ENCODE measurements at places on chromosomes 12 and 14.
A peak's percentile ranks its signal among the peaks of the same experiment; 100 is the strongest.

DNA sequence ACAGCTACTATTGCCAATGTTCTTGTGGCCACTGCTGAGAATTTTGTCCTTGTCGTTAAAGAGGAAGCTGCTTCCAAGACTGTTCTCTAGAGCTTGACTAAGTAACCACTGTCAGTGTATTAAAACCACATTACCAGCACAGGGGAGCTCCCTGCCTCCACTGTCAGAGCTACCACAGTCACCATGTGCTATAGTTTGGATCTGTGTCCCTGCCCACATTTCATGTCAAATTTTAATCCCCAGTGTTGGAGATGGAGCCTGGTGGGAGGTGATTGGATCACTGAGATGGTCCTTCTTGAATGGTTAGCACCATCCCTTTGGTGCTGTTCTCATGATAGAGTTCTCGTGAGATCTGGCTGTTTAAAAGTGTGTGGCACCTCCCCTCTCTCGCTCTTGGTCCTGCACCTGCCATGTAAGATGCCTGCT, 23.2 kb upstream of the RAP1B start:
- DNase-seq = peak; percentile 26

- DNase-seq = no peak
Observed at GRCh38 chr12:94998326-94998725, 5.2 kb downstream of the NDUFA12 start.

- no peak for DNase-seq
Observed at GRCh38 chr12:42774238-42774637, 184.7 kb upstream of the PRICKLE1 start.

DNA sequence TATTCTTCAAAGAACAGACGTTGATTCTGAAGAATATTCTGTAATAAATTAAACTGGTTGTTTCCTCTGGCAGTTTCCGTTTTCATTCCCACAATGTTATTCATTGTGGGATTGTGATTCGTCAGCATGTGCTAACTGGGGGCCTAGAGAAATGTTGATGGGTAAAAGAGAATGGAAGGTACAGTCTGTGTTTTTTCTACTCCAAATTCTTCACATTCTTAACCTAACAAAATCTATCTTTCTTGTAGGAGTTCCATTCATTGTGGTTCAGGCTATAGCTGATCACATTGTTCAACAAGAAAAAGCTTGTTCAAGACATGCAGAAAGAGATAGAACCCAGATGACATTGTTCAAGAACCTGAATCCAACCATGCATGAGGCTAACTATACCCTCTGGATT, 5.9 kb downstream of the CD163 start:
- peak; percentile 32 for DNase-seq

GRCh38 chr14:75259510-75259855, 19.1 kb upstream of the FOS start:
- DNase-seq = peak; percentile 72

DNA sequence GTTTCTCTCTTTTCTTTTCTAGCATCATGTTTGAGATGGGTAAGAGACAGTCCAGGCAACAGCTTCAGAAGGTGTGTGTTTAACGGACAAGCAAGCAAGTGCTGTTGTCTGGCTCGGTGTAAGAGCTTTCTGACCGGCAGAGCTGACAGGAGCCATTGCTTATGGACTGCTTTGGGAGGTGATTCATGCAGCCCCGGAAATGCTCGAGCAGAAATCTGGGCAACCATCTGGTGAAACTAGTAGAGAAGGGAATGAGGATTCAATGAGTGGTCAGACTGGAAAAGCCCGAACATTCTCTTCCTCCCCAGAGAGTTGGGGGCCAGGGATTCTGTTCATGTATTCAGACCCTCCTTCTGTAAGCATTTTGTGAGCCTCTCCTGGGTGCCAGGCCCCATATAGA, 24.4 kb downstream of the TUNAR start:
- DNase-seq = peak; percentile 76

DNA sequence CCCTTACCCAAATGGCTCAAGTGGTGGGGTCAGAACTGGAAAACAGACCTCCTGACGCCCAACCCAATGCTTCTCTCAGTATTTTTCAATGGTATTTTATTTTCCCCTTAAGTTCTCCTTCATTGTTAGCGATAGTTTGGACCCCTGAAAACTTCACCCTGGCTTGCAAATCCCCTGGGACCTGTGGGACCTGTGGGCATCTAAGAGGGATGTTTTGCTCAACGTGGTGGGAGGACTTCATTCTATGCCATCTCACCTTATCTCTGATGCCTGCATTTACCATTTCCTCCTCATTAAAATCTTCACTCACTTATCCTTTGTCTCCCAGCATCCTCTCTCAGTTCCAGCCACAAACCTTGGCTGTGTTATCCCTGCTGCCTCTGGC, 59.4 kb upstream of the GZMB start:
- DNase-seq = no peak

GRCh38 chr12:108798551-108799221, 58.7 kb downstream of the SSH1 start:
- peak; percentile 52 for DNase-seq

Data from EH (cell line).